ENCODE measurements at places on chromosomes 5 and 9. TPM values are rescaled to one million over a fixed set of nuclear protein-coding genes. Genes with fewer than 3 reads are reported as not detected.

The NUTM2F gene
- not detected for polyA plus RNA-seq

The ZNF879 gene
- not detected for polyA plus RNA-seq

The SLC30A5 gene
- polyA plus RNA-seq = 67.9 TPM

The SPINK13 gene
- not detected for polyA plus RNA-seq

The NXNL2 gene
- polyA plus RNA-seq = not detected

The FOXD4L3 gene
- polyA plus RNA-seq = not detected

The ARHGEF37 gene
- polyA plus RNA-seq = 1.0 TPM

The FAM78A gene
- polyA plus RNA-seq = 8.2 TPM

The CCDC192 gene
- 0.20 TPM for polyA plus RNA-seq

The IL5 gene
- polyA plus RNA-seq = not detected

The PHF24 gene
- not detected for polyA plus RNA-seq

The SLC25A25 gene
- polyA plus RNA-seq = 12.5 TPM

The LRRC26 gene
- polyA plus RNA-seq = 0.33 TPM

The GFI1B gene
- polyA plus RNA-seq = not detected

The PIP5KL1 gene
- 0.11 TPM for polyA plus RNA-seq

The IFNA16 gene
- not detected for polyA plus RNA-seq

The SLC31A2 gene
- polyA plus RNA-seq = 0.78 TPM

The ANKRD34B gene
- not detected for polyA plus RNA-seq

The RNF145 gene
- 9.7 TPM for polyA plus RNA-seq

The PDZD2 gene
- not detected for polyA plus RNA-seq

The CARTPT gene
- not detected for polyA plus RNA-seq

The DMGDH gene
- polyA plus RNA-seq = 0.54 TPM

The C5orf58 gene
- 0.13 TPM for polyA plus RNA-seq

The SPATA31D4 gene
- not detected for polyA plus RNA-seq

The IFNA2 gene
- polyA plus RNA-seq = not detected

The GPR151 gene
- polyA plus RNA-seq = 0.11 TPM

All from GM12878 (cell line).